ENCODE measurements at places on chromosomes 3 and 15. TPM values are rescaled to one million over a fixed set of nuclear protein-coding genes. Genes with fewer than 3 reads are reported as not detected.

Gene C3orf85
- total RNA-seq, result not detected

Gene RTP1
- total RNA-seq, result 5.6 TPM

Gene ELP6
- 65.4 TPM for total RNA-seq

Gene ROBO1
- total RNA-seq, result 107 TPM

Gene GOLGA8G
- not detected for total RNA-seq

Gene CNTN4
- total RNA-seq, result not detected

Gene NUDT16
- 18.6 TPM for total RNA-seq

DNA sequence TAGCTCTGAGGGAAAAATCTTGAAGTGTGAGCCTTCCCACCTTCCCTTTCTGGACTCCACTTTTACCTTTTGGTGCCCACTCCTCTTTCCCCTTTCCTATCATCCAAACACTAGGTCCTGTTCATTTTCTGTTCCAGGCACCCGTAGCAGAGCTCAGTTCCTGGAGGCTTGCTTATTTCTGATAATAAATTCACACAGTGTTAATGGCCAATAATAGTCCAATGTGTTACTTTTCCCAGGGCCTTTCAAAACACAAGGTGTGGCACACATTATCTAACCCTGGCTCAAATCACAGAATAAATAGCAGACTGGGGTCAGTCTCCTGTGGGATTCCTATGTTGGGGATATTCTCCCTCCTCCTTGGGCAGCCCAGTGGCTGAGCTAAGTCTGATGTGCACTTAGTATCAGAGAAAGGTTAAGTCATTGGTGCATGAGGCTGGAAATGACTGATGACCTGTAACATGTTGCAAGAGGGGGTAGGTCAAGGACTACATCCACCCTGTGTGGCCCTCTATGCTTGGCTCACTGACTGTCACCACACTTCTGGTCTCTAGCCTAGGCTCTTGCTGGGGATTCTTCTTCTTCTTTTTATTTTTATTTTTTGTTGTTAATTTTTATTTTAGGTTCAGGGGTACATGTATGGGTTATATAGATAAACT, 43.7 kb upstream of the ROPN1 start:
- H3K4me3 ChIP-seq, result peak overlapping the region; percentile 74
- no peak for DNase-seq
- H3K4me1 ChIP-seq, result peaks cover 13% of the 10 kb centered on the region
- H3K27ac ChIP-seq, result no peak overlapping the region

GRCh38 chr3:53238051-53238850, 17.6 kb downstream of the TKT start:
- H3K4me1 ChIP-seq, result peaks cover 22% of the 10 kb centered on the region
- H3K36me3 ChIP-seq, result peaks cover 80% of the 10 kb centered on the region
- H3K27ac ChIP-seq, result 0 out of 2 replicates have a peak overlapping the region, but pooled peaks have one; percentile 76
- H3K27me3 ChIP-seq, result no peaks in the 10 kb centered on the region

- H3K4me1 ChIP-seq, result peaks cover 8% of the 10 kb centered on the region
- no peak for DNase-seq
- H3K27ac ChIP-seq, result no peak overlapping the region
- peaks cover 12% of the 10 kb centered on the region for H3K36me3 ChIP-seq
Measured at GRCh38 chr15:35376707-35377106, 169.3 kb downstream of the DPH6 start.

- peaks cover 16% of the 10 kb centered on the region for H3K4me1 ChIP-seq
- DNase-seq, result no peak
- H3K27me3 ChIP-seq, result peaks cover 2% of the 10 kb centered on the region
- H3K4me3 ChIP-seq, result no peak overlapping the region
- no peak overlapping the region for H3K27ac ChIP-seq
Measured at GRCh38 chr15:69719527-69720240, 267.1 kb downstream of the RPLP1 start.

- H3K4me3 ChIP-seq, result no peak overlapping the region
- peaks cover 5% of the 10 kb centered on the region for H3K27me3 ChIP-seq
- no peak for DNase-seq
- H3K4me1 ChIP-seq, result no peaks in the 10 kb centered on the region
- H3K27ac ChIP-seq, result no peak overlapping the region
Measured at GRCh38 chr3:3476669-3477068, 297.2 kb upstream of the CRBN start.

DNA sequence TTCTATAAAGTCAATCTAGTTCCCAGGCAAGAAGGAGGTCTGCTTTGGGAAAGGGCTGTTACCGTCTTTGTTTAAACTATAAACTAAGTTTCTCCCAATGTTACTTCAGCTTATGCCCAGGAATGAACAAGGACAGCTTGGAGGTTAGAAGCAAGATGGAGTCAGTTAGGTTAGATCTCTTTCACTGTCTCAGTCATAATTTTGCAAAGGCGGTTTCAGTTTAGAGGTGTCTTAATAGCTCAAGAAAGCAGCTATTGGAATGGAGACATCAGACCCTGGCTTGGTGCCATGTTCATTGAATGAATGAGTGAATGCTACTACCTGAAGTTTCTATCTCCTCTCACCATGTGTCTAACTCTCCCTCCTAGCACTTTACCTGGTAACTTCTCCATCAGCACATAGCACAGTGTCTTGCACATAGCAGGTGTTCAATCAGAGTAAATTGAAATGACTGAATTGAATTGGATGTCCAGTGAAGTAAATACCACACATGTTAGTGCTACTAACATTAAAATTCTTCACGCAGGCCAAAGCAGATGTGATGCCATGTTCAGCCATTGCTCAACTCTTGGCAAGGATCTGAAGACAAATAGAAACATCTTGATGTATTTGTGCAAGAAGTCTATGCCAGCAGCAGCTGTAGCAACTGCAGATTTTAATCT, 28.2 kb downstream of the CLEC3B start:
- H3K4me1 ChIP-seq, result peaks cover 12% of the 10 kb centered on the region
- H3K27ac ChIP-seq, result no peak overlapping the region
- H3K36me3 ChIP-seq, result no peaks in the 10 kb centered on the region
- peaks cover 93% of the 10 kb centered on the region for H3K27me3 ChIP-seq
- no peak for DNase-seq

- H3K4me3 ChIP-seq, result no peak overlapping the region
- H3K4me1 ChIP-seq, result peaks cover 19% of the 10 kb centered on the region
- H3K27me3 ChIP-seq, result no peaks in the 10 kb centered on the region
- H3K27ac ChIP-seq, result no peak overlapping the region
- H3K36me3 ChIP-seq, result peaks cover 14% of the 10 kb centered on the region
- DNase-seq, result no peak
Measured at GRCh38 chr3:123653221-123653682, 68.4 kb upstream of the HACD2 start.

DNA sequence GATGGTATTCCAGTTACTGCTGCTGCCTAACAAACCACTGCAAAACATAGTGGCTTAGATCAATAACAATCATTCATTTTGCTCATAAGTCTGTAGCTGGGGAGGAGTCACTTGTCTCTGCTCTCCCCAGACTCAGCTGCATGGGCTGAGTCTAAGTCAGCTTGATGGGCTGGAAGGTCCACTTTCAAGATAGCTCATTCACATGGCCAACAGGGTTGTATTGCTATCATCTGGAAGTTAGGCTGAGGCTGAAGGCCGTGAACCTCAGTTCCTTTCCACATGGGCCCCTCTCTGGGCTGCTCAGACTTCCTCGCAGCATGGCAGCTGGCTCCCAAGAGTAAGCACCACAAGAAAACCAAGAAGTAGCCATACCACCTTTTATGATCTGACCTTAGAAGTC, 28.7 kb upstream of the BFSP2 start:
- peaks cover 20% of the 10 kb centered on the region for H3K4me1 ChIP-seq
- DNase-seq, result no peak
- no peaks in the 10 kb centered on the region for H3K36me3 ChIP-seq
- H3K27me3 ChIP-seq, result no peaks in the 10 kb centered on the region
- no peak overlapping the region for H3K27ac ChIP-seq

GRCh38 chr3:114126461-114126860, 52.4 kb downstream of the DRD3 start:
- H3K4me1 ChIP-seq, result peaks cover 13% of the 10 kb centered on the region
- no peak for DNase-seq
- H3K36me3 ChIP-seq, result no peaks in the 10 kb centered on the region
- H3K27me3 ChIP-seq, result no peaks in the 10 kb centered on the region
- no peak overlapping the region for H3K4me3 ChIP-seq

- no peak for DNase-seq
- no peaks in the 10 kb centered on the region for H3K27me3 ChIP-seq
- peaks cover 6% of the 10 kb centered on the region for H3K36me3 ChIP-seq
- no peak overlapping the region for H3K4me3 ChIP-seq
- H3K27ac ChIP-seq, result no peak overlapping the region
Measured at GRCh38 chr3:96213393-96213792, 601.0 kb upstream of the EPHA6 start.

- peak overlapping the region; percentile 95 for H3K27ac ChIP-seq
- H3K36me3 ChIP-seq, result peaks cover 9% of the 10 kb centered on the region
- peak overlapping the region; percentile 96 for H3K4me3 ChIP-seq
- peak; percentile 66 for DNase-seq
- peaks cover 17% of the 10 kb centered on the region for H3K4me1 ChIP-seq
Measured at GRCh38 chr15:65184305-65184867, 756 bp downstream of the CLPX start.

DNA sequence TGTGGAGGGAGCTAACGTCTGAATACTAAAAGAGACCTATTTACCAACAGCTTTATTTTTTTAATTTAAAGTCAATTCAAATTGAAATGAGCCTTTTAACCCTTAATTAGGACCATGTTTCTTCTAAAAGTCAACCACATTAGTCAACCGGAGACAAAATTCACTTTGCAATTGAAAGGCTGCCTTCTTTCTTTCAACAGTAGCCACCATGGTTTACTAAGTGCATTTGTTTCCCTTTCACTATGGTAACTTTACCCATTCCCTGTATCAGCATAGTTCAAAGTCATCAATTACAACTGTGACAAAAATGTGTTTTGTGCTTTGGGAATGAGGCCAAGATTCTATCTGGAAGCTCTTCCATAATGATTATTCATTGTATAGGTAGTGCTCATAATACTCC, 225.4 kb downstream of the EPHA3 start:
- no peaks in the 10 kb centered on the region for H3K36me3 ChIP-seq
- peak overlapping the region; percentile 62 for H3K27ac ChIP-seq
- no peak for DNase-seq

DNA sequence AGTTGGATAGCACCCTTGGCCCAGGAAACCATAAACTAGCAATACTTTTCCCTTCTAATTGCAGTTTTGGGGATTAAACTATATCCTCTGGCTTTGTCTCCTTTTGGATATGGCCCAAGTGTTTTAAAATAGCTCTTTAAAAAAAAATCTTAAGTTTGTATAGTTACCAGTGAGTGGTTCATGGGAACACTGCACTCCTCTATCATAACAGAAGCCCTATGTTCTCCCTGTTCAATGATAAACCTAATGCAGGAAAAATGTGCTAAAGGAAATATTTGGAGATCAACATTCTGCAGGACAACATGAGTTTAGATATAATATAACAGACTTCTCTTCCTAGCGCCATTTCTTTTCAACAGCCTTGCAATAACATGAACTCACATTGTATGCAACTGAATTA, 13.1 kb downstream of the MRPL47 start:
- no peaks in the 10 kb centered on the region for H3K27me3 ChIP-seq
- no peak overlapping the region for H3K27ac ChIP-seq
- no peaks in the 10 kb centered on the region for H3K4me1 ChIP-seq
- DNase-seq, result no peak

DNA sequence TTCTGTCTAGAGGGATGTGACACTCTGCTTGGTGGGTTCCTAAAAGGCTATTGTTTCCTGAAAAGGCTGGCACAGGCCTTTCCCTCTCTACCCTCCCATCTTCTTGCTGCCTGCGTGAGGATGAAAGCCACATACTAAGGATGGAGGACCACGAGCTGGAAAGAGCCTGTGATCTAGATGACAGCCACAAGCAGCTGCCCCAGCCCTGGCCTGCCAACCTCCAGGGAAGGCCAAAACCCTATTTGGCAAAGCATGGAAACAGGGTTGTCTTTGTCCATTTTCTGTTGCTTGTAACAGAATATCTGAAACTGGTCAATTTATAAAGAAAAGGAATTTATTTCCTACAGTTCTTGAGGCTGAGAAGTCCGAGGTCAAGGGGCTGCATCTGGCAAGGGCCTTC, 144.5 kb downstream of the FBLN2 start:
- H3K36me3 ChIP-seq, result no peaks in the 10 kb centered on the region
- no peak overlapping the region for H3K27ac ChIP-seq
- H3K27me3 ChIP-seq, result no peaks in the 10 kb centered on the region
- H3K4me1 ChIP-seq, result peaks cover 6% of the 10 kb centered on the region

GRCh38 chr3:157585386-157585785, 82.2 kb upstream of the VEPH1 start:
- H3K4me1 ChIP-seq, result peaks cover 14% of the 10 kb centered on the region
- H3K27me3 ChIP-seq, result no peaks in the 10 kb centered on the region
- no peak overlapping the region for H3K27ac ChIP-seq
- no peak overlapping the region for H3K4me3 ChIP-seq
- H3K36me3 ChIP-seq, result peaks cover 12% of the 10 kb centered on the region

Data from WTC11 (cell line).